ENCODE measurements at places on chromosomes 1 and 21. TPM values are rescaled to one million over a fixed set of nuclear protein-coding genes. Genes with fewer than 3 reads are reported as not detected.

DNA sequence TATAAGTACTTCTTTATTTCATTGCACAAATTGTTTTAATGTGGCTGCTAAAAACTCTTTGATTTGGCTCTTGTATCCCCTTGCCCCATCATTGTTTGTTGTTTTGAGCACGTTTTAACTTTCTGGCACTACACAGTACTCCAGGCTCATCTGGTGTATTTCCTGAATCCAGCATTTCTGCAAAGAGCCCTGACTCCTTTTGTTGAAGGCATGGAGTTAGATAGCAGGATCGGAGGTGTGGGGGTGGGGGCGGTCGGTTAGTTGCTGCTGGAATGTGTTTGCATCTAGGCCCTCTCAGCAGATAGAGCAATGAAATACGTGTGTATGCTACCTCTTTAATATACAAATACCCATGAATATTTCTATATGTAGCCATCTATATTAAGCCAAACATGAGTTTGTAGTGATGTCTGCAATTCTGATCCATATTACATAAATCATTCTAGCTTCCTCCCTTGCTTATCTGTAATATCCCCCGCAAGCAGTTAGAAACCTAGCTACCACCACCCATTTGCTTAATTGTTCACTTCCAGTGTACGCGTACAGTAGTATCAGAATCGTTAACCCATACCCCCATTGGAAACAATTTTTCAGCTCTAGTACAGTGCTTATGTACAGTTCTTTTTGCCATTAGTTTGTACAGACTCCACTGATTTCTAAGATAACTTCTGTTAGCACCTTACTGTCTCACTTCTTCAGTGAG lies 106.0 kb downstream of the NOS1AP start:
- no peak for DNase-seq

DNA sequence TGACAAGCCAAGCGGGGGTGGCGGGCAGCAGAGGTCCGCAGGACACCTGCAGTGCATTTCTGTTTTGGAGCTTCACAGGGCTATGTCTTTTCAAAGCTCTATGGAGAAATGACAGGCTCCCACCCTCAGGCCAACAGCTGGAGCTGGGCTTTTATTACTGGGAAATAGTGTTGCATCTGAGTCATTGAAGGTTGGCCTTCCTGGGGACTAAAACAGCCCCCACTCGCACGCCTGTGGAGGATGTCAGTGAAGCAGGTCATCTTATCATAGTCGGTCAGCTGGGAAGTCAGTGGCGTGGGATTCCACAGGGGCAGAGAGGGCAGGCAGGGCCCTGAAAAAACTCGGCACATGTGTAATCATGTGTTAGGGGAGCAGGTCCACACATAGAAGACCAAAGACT lies 55.3 kb downstream of the NTPCR start:
- no peak for DNase-seq

DNA sequence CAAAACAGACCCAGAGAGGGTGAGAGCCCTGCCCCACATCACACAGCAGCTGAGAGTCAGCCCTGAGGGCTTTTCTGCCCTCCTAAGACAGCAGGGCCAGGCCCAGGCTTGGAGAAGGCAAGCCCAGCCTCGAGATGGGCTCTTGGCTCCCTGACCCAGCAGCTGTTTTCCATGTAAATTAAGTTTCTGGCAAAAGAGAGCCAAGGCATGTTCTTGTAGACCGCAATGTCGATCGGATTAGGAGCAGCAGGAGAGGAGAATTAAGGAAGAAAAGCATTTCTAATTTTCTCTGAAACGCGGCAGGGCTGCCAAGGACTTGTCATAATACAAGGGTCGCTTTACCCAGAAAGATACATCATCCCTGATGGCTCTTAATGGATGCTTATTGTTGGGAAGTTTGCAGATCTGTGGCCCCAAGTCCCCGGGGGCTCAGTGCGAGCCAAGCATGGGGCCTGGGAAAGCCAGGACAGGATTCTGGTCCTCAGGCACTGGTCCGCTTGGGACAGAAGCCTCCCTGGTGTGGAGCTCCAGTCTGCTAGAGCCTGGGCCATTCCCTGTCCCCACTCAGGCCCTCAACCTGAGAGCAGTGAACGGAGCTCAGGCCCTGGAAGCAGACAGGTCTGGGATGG lies 62.8 kb downstream of the DMRTB1 start:
- DNase-seq, result no peak

DNA sequence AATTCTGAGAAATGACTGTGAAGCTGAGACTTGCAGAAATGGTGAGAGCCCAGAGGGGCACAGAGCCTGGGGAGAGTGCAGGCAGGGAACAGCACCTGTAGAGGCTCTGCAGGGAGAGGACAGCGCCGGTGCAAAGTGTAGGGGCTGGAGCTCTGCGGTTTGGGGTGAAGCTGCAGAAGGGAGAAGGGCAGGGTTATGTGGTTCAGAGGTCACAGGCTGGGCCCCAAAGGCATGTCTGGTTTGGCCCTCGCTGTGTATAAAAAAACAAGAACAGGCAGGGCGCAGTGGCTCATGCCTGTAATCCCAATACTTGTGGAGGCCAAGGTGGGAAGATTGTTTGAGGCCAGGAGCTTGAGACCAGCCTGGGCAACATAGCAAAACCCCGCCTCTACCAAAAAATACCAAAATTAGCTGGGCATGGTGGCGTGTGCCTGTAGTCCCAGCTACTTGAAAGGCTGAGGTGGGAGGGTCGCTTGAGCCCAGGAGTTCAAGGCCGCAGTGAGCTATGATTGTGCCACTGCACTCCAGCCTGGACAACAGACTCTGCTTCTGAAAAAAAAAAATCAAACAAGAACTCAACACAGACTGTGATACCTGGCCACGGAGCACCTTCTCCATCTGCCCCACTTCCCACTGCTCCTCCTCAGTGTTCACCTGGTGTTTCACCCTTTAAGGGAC lies 29.1 kb downstream of the SERINC2 start:
- DNase-seq, result no peak

DNA sequence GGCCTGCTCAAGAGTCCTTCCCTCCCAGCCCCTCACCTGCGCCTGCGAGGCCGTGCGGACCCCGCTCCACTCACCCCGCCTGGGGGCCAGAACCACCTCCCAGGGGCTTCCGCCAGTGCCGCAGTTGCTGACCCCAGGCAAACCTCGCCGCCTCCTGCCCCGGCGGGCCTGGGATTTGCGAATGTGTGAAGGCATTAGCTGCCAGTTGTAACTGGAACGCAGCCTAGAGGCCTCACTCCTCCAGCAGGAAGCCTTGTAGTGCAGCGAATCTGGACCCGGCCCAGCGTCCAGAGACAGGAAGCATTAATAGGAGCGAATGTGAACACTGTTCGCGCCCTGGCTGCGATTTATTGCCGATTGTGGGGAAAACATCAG lies 140.9 kb upstream of the ARHGEF16 start:
- DNase-seq, result no peak

- no peak for DNase-seq
Measured at GRCh38 chr21:37907076-37907475, 9.2 kb downstream of the KCNJ6 start.

Gene TSPEAR
- 0.62 TPM for polyA plus RNA-seq
